ENCODE measurements at places on chromosomes 7 and 10.

- no peak for DNase-seq
These were observed 60.4 kb downstream of the C10orf105 start for GRCh38 chr10:71659111-71659634.

DNA sequence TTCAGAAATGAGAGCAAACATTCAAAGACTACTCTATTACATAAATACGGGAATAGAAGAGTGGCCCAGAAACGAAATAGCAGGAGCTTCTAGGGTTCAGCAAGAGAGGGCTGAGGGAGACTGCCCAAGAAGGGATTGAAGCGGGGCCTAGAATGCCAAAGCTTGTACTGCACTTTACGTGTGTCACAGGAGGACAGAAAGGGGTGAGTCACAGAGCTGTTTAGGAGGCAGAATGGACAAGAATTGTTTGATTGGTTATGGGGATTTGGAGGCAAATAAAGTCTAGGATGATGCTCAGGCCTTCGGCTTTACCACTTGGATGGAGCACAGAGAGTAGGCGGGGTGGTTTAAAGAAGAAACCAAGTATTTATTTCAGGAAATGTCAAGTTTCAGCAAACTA lies 11.3 kb upstream of the FXYD4 start:
- no peak for DNase-seq

- DNase-seq = no peak
These were observed 147.1 kb downstream of the TRIL start for GRCh38 chr7:28811008-28811407.

DNA sequence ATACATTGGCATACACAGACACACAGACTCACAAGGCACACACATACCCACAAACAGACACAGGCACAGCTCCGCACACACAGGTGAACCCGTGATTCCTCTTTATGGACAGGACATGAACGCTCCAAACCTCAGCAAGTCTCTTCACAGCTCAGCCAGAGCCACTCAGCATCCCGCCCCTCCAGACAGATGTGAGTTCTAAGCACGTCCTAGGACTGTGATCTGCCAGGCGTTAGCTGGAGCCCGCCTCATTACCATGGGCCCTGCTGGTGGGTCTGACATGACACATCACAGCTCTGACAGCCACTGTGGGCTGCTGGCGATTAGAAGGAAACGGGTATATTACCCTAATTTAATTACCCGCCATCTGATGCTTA lies 176.7 kb upstream of the PPP2R2D start:
- no peak for DNase-seq

GRCh38 chr7:91005024-91005423 lies 259.2 kb upstream of the FZD1 start:
- no peak for DNase-seq

DNA sequence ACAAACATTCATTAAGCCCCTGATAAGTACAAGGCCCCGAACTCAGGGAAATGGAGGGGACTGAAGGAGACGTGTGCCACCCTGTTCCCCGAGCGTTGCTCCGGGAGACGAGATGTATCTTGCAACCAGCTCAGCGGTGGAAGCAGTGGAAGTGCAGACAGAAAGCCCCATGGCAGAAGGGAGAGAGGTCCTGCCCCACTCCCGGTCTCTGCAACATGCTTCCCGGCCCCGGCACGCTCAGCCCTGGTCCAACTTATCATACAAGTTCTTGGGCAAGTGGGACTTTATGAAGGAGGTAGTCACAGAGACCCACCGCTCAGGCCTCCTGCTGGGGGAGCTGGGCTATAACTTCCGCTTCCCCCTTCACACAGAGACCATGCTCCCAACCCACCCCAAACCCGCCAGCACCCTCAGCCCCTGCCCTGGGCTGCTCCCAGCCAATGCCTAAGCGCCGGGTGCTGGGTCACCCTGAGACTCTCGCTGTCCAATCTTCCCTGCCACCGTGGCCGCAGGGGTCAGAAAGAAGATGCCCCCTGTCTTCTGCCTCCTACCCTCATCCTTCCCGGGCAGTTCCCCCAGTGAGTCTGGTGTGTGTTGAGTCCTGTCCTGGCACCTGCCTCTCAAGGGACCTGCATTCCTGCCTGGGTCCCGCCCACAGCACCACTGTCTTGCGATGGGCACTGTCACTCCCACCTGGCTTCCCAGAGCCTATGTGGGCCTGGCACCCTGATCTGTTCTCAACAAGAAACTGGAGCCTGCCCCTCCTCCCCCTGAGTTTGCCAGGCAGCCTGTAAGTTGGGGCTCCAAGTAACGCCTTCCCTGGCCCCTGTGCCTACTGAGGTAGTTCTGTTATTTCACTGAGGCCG lies 157.7 kb downstream of the PRKAG2 start:
- no peak for DNase-seq

DNA sequence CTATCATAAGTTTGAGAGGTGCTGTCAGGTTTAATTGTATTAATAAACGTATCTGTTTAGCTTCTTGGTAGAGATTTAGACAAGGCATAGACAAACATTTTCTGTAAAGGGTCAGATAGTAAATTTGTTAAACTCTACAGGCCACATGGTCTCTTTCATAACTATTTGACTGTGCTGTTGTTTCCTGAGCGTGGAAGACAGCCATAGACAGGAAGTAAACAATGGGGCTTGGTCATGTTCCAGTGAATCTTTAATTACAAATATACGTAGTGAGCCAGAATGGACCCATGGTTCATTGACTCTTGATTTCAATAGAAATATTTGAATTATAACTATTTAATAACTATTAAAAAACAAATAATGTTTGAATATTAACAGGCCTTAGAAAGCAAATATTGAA lies 451.1 kb downstream of the SH2D4B start:
- no peak for DNase-seq

DNA sequence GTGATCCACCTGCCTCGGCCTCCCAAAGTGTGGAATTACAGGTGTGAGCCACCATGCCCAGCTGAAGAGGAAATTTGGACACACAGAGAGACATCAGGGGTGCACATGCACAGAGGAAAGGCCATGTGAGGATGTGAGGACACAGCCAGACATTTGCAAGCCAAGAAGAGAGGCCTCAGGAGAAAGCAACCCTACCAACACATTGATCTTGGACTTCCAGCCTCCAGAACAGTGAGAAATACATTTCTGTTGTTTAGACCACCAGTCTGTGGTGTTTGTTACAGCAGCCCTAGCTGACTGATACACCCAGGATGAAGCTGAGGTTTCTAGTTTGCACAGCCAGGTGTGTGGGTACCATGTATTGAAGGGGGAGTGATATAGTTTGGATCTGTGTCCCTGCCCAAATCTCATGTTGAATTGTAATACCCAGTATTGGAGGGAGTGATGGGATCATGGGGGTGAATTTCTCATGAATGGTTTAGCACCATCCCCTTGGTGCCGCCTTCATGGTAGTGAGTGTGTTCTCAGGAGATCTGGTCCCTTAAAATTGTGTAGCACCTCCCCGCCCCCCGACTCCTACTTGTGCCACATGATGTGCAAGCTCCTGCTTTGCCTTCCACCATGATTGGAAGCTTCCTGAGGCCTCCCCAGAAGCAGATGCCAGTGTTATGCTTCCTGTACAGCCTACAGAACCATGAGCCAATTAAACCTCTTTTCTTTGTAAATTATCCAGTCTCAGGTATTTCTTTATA lies 64.7 kb upstream of the DUSP5 start:
- no peak for DNase-seq

Measured in Karpas-422 (cell line).